ENCODE measurements at places on chromosomes 3 and 15.

- no peak for DNase-seq
These were observed 59.9 kb downstream of the SMAD6 start for GRCh38 chr15:66761726-66762595.

DNA sequence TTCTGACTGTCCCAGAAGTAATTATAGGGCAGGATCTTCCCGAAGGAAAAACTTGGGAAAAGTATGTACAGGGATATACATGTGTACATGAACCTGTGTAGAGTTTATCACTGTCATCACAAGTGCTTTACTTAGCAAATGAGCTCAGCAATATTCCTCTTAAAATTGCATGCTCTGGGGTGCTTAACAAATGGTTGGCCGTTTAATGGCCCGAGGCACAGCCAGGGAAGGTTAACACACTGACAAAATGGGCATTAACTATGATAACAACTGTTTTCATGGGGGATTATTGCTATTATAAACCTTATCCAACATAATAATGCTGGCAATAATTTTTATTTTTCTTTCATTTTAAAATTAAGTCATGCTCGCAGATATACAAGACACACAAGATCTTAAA is 459.3 kb downstream of the TUSC7 start:
- DNase-seq, result no peak

GRCh38 chr15:83435202-83435601 is 11.9 kb upstream of the SH3GL3 start:
- no peak for DNase-seq

GRCh38 chr3:153746211-153746610 is 375.0 kb upstream of the ARHGEF26 start:
- DNase-seq, result no peak

GRCh38 chr3:177563792-177564191 is 366.5 kb upstream of the TBL1XR1 start:
- peak; percentile 26 for DNase-seq

- DNase-seq, result no peak
These were observed 137.7 kb upstream of the ZPLD1 start for GRCh38 chr3:102297072-102297658.

DNA sequence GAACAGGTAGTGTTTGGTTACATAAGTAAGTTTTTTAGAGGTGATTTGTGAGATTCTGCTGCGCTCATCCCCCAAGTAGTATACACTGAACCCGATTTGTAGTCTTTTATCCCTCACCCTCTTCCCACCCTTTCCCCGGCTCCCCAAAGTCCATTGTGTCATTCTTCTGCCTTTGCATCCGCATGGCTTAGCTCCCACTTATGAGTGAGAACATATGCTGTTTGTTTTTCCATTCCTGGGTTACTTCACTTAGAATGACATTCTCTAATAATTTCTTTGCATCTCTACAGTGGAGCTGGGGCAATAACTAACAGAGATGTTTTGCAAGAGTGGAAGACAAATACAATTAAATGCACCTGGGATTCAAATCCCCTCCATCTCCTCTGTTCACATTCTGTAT is 93.2 kb downstream of the TP63 start:
- DNase-seq, result no peak

DNA sequence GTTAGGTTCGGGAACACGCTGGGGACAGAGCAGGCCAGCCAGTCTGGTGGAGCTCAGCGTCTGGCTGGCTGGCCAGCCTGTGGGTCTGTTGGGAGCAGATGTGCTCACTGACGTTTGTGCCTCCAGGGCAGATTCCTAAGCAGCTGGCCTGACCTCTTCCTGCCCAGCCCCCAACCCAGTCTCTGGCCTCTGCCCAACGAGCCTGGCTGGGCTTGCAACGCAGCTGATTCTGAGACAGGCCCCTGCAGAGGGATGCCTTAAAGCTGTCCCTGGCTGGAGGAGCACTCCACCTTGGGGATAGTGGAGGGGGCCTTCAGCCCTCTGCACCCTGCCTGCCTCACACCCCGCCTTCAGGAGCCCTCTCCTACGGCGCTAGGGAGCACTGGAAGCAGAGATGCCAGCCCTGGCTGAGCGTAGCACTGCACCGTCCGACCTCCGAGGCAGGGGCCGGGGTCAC is 46.0 kb downstream of the KLF13 start:
- peak; percentile 82 for DNase-seq

- DNase-seq, result no peak
These were observed 42.6 kb downstream of the KY start for GRCh38 chr3:134608023-134608770.

- no peak for DNase-seq
These were observed 118.5 kb downstream of the IQCH start for GRCh38 chr15:67372986-67373675.

DNA sequence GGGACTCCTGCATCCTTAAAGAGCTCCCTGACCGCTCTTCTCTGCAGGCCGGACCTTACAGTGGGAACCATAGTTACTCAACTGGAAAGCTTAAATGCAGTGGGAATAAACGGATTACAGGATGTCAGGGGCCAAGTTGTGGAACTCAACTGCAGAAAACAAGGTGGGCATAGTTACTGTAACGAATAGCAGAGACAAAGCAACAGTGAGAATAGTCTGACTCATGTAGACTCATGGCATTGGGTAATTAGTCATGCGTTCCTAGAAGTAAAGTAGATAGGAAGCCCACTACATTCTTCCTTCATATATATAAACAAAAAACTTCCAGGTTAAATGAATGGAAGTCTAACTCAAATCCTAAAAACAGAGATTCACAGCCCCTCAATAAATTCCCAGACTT is 95.5 kb upstream of the CHRNA7 start:
- DNase-seq, result no peak

DNA sequence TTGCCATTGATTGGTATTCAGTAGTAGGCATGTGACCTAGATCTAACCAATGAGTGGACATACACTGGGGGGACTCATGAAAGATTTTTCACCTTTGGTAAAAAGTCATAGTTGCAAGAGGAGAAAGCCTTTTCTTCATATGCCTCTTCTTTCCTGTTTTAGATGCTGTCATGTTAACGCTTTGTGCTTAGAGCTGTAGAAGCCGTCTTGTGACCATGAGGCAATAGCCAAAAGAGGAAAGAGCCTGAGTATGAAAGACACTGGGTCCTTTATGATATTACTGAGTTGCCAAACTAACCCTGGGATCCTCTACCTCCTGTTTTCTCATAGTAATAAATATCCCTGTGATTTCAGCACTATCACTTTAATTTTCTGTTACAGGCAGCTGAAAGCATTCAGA is 396.0 kb downstream of the FHIT start:
- DNase-seq, result no peak

GRCh38 chr15:86061581-86061980 is 18.1 kb upstream of the AGBL1 start:
- no peak for DNase-seq

- no peak for DNase-seq
These were observed 239.4 kb downstream of the XXYLT1 start for GRCh38 chr3:195031574-195032003.

DNA sequence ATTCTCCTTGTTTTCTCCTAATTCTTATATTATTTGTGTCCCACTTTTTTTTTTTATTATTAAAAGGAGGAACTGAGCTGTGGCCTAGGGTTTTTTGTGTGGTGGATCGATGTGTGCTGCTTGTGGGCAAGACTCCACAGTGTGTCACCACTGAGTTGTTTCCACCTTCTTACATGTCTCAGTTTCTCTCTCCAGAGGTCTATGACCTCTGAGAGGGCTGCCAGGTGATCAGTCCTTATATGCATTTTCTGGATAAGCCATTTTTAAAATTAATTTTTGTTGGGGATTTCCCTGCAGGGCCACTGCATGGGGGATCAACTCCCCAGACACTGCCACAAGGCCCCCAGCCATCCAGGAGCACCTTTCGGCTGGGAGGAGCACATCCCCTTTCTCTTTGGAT is 27.8 kb downstream of the IQCF6 start:
- no peak for DNase-seq

DNA sequence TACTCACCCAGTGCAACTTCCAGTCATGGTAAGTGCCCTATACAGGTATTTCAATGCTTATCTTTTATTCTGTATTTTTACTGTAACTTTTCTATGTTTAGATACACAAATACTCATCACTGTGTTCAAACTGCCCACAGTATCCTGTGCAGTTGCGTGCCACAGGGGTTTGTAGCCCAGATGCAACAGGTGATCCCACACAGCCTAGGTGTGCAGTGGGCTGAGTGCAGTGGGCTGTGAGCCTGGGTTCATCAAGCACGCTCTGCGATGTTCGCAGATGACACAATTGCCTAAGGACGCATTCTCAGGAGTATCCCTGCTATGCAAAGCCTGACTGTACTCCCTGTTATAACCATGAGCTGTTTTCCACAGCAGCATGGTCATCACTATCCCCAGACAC is 36.2 kb upstream of the VGLL4 start:
- no peak for DNase-seq

GRCh38 chr3:168405288-168405687 is 309.6 kb upstream of the GOLIM4 start:
- no peak for DNase-seq

DNA sequence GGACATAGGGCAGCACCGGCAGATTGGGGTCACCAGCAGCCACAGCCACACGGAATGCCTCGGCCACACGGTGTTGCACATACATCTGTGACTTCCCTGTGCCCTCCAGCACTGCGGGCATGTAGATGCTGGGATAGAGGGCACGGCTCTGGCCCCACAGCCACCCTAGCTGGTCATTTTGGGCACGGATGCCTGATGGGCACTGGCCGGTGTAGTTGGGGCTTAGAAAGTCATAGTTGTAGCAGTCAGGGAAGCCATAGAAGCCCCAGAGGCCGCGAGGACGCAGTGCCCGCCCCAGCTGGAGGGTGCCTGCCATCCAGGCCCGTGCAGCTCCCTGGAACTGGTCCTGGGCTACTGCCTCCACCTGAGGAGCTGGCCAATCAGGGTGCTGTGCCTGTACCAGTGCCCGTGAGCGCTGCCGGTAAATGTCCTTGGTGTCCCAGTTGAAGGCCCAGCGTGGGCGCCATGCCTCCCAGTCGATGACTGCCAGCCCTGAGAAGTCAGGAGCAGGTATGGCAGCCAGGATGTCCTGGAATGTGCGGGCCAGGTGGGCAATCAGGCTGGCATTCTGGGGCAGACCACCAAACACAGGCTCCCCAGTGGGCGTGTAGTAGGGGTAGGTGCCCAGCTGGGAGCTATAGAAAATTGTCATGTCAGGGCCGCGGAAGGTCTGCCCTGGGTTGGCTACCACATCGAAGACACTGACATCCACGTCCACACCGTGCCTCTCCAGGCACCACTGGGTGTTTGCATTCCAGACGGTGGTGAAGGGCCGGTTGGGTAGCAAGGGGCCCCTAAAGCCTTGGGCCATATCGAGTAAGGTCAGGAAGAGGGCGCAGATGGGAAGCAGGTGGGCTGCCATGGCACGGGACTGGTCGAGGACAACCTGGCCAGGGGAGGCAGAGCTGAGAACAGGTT is 1.0 kb downstream of the HYAL1 start:
- no peak for DNase-seq

- DNase-seq, result no peak
These were observed 7.4 kb downstream of the PLXND1 start for GRCh38 chr3:129599073-129599472.

DNA sequence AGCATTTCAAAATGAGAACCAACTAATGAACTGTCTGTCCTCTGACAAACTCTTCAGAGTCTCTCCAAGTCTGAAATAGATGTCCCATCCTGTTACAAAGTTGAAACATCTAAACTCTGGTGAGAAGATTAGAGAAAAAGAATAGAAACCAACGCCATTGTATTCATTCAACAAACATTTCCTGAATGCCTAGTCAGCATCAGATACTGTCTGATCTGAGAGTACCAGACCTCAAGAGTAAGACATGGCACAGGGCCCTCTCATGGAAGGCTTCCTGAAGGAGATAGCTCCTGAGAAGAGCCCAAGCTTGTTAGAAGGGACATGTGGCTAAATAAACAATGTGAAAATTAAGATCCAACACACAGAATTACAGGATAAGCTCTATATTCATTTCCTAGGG is 164.1 kb upstream of the LRRN1 start:
- no peak for DNase-seq

- DNase-seq, result no peak
These were observed 74.6 kb downstream of the ARRDC4 start for GRCh38 chr15:98035134-98035533.

GRCh38 chr15:59222906-59223550 is 16.4 kb downstream of the LDHAL6B start:
- DNase-seq, result no peak

GRCh38 chr3:187750006-187750512 is 4.8 kb upstream of the BCL6 start:
- peak; percentile 75 for DNase-seq

DNA sequence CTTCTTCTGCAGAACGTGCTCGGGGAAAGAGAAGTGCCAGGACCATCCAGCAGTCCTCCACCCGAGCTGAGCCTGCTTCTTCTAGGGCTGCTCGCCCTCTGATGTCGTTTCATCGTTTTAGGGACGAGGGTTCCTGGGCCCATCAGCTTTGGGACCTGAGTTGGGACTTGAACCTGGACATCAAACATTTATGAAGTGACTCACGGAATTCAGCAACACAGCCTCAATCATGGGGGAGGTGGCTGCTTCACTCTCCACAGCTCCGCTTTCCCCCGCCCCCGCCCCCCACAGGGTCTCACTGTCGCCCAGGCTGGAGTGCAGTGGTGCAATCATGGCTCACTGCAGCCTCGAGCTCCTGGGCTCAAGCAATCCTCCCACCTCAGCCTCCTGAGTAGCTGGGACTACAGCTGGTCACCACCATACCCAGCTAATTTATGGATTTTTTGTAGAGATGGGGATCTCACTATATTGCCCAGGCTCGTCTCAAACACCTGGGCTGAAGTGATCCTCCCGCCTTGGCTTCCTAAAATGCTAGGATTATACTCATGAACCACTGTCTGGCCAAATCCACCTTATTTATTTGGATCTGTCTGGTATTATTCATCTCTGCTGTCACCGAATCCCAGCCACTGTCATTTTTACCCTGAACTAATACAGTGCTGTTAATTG is 725 bp upstream of the SCAMP2 start:
- no peak for DNase-seq

DNA sequence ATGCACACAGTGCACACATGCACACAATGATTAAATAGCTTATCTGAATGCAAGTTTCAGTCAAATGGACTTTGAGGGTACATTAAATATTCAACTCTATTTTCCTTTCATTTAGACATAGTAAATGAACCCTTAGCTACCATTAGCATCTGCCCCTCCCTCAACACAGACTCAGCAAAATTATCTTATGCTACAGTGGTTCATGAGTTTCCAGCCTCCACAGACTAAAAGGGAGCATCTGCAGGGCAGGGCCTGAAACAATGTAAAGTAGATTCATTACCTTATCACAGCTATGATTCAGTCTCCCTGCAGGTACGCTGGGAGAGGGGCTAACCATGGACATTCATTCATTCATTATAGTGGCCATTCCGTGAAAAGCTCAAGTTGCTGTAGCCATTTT is 329.1 kb downstream of the VGLL3 start:
- no peak for DNase-seq

GRCh38 chr3:122263974-122264588 is 61.0 kb upstream of the CSTA start:
- no peak for DNase-seq

Measured in iPS-NIHi11 (cell line).